ENCODE measurements at places on chromosomes 11 and 22.

DNA sequence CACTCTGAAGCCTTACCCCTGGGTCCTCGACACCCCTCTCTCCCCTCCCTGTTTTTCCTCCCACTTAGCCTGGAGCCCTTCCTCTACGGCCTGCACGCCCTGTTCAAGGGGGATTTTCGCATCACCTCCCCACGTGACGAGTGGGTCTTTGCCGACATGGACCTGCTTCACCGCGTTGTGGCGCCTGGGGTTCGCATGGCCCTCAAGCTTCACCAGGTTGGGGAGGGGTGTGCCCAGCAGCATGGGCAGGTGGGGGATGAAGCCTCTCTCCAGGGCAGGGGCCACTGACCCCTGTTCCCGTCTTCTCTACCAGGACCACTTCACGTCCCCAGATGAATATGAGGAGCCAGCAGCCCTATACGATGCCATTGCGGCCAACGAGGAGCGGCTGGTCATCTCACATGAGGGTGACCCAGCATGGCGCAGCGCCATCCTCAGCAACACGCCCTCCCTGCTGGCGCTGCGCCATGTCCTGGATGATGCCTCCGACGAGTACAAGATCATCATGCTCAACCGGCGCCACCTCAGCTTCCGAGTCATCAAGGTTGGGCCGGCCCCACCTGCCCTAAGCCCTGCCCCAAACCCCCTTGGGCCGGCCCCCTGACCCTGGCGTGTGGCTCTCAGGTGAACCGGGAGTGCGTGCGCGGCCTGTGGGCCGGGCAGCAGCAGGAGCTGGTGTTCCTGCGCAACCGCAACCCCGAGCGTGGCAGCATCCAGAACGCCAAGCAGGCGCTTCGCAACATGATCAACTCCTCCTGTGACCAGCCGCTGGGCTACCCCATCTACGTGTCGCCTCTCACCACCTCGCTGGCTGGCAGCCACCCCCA is 2.8 kb upstream of the SIPA1 start:
- no peak for DNase-seq

DNA sequence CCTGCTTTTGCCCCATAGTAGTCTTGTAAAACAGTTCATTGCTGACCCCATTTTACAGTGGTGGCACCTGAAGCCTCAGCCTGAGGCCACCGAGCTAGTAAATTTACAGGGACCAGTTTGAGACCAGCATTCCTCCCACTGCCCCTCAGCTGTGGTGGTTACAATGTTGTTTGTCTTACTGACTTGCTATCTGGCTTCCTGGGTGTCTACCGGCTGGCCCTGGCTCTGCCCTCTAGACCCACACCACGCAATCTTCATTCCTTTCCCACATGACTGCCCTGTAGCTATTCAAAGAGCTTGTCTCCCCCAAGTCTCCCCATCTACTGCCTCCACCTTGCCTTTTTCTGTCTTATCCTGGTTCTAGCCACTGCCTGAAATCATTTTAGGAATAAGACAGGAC is 20.8 kb downstream of the PIK3IP1 start:
- DNase-seq: no peak

GRCh38 chr11:123061403-123062157 is at the start of gene HSPA8:
Gene HSPA8 (minus strand): TSS chr11:123062136. CDS start chr11:123061324, 812 bp downstream.
- peak; percentile 76 for DNase-seq

- DNase-seq: no peak
These were observed 99.0 kb upstream of the LARGE1 start for GRCh38 chr22:34019190-34019845.

GRCh38 chr11:83836883-83837654 is 550.9 kb upstream of the CCDC90B start:
- DNase-seq: peak; percentile 8

DNA sequence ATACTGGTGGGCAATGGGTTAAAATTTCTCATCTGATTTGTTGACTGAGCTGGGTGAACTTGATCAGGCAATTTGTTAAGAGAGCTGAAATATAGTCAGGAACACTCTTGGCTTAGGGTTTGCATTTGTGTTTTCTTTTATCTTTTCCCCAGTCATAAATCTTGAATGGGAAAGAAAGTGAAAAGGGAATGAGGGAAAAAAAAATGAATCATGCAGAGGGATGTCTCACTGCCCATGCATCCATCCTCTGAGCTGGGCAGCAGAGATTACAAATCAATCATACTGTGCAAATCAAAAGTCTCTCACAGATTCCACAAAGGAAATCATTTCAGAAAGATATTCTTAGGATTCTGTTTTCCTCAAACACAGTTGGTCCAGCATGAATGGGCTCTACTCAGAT is 174.2 kb upstream of the MPPED2 start:
- DNase-seq: peak; percentile 75

DNA sequence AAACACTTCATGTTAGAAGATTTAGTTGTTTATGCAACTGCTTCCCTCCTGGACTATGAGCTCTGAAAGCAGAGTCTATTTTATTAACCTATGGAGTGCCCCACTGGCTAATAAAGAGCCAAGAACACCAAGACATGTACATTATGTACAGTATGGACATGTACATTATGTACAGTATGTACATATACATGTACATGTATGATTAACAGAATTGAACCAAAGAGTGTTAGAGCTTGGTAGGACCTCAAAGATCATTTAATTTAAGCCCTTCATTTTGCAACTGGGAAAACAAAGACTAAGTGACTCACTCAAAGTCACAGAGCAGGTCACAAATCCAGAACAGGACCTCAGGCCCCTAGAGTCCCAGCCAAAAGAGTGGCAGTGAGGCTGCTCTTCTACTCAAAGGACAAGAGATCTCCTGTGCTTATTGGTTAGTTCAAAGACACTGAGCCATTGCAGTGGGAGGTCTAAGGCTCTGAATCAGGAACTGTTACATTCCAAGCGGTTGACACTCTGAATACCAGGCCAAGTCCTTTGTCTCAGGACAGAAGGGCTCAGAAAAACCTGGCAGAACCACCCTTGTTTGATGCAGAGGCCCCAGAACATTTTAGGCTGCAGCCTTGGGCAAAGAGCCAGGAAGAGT is 103.8 kb downstream of the FAM168A start:
- peak; percentile 41 for DNase-seq

DNA sequence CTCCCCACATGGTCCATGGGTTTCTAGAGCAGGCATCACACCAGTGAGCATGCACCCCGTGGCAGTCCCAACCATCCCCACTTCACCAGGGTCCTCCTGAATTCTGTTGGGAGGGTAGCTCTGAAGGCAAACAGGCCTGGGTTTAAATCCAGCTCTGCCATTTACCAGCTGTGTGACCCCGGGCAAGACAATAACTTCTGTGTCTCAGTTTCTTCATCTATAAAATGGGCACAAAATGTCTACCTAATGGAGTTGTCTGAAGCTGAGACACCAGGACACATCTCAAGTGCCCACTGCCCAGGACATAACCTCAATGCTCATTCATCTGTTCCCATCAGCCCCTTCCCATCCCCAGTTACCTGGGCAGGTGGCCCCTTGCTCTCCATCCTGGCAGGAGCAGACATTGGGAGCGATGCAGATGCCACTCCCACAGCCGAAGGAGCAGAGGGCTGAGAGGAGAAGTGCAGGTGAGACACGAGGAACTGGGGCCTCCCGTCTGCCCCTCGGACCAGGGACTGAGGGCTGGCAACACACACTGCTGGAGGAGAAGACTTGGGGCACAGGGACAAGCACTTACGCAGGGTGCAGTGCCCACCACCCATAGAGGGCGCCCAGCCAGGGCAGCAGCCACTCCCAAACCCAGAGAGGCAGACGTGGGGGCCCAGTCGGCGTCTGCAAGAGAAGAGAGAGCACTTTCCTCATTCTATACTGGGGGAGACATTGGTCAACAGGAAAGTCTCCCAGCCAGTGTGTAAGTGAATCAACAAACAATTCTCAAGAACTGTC is 4.0 kb downstream of the VWCE start:
- no peak for DNase-seq

DNA sequence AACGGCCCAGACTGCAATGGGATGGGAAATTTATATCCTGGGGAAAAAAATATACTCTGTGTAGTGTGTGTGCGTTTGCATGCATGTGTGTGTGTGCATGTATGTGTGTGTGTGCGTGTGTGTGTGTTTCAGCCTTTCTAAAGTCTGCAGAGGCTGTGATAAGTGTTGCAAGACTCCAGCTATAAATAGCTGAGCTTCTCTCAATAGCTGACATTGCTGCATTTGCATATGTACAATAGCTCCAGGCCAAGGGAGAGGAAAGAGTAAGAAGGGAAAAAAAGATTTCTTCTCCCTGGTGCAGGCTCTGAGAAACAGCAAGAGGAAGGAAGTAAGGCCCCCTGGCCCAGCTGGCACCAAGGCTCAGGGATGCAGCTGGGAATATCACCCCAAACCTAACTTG is 483.0 kb downstream of the MN1 start:
- peak; percentile 1 for DNase-seq

DNA sequence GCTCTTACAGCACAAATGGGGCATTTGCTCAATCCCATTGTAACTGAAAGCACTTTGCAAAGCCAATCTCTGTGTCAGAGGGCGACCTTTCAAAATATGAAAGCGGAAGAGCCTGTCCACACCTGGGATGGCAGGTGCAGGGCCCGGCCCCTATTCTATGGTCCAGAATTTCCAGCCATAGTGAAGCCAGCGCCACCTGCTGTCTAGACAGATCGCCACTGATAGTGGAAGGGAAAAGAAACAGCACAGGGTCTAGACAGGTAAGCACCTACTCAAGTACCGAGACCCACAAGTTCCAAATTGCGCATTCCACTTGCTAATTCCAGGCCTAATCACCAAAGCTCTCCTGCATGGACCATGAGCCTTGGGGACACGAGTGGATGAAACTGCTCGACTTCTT is 141.4 kb downstream of the NTM start:
- no peak for DNase-seq

- peak; percentile 81 for DNase-seq
These were observed 13.1 kb downstream of the B3GNT6 start for GRCh38 chr11:77047007-77047927.

DNA sequence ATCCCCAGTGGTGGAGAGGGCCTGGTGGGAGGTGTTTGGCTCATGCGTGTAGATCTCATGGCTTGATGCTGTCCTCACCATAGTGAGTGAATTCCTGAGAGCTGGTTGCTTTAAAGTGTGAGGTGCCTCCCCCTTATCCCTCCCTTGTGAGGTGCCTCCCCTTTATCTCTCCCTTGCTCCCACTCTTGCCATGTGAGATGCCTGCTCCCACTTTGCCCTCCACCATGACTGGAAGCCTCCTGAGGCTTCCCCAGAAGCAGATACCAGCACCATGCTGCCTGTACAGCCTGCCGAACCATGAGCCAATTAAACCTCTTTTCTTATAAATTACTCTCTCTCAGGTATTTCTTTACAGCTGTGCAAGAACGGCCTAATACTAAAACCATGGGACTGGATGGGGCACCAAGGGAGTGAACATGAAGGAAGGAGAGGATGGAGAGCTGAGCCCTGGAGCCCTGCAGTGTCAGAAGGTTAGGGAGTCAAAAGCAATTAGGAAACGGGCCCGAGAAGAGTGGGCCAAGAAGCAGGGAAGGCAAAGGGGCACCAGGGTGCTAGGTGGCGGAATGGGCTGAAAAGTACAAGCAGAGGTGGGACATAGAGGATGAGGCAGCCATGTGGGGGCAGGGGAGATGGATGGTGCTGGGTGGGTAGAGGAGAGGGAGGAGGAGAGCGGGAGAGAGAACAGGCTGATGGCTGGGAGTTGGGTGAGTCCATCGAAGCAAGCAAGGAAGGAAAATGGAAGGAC is 9.4 kb downstream of the IFITM10 start:
- no peak for DNase-seq

DNA sequence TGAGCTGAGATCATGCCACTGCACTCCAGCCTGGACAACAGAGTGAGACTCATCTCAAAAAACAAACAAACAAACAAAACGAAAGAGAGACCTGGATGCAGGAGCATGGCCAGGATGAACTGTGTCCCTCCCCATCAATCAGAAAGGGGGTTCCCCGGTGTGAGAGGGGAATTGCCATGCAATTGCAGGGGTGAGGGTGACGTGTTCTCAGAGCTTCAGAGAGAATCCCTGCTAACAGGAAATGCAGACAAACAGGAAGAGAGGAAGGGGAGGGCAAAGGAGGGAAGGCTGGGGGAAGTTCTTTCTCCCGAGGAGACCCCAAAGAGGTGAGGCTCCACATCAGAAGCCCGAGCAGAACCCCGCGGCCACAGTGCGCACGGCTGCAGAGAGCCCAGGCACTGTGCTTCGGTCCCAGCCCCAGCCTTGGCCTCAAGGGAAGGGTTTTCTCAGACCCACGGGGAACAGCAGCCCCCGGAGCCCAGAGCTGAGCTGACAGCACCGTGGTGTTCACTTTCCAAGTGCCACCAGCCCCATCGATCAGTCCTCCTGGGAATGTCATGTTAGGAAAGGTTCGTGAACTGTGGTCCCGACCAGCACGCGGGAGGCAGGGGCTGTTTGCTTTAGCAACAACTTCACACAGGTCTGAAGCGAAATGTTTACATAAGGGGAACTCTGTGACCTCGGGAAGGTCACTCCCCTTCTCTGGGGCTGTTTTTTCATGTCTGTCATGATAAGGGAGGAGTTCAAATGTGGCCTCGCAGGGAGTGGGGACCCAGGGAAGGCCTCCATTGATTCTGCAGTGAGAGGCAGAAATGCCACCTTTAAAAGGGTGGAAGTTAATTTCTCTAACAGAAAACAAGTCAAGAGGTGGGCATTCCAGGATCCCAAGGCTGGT is 108.0 kb upstream of the ANO1 start:
- DNase-seq: no peak

- DNase-seq: no peak
These were observed 28.3 kb upstream of the PARVB start for GRCh38 chr22:43995798-43996169.

GRCh38 chr22:17043521-17043920 is 35.5 kb upstream of the GAB4 start:
- DNase-seq: no peak

GRCh38 chr11:8719211-8719649 is 36.6 kb downstream of the RPL27A start:
- DNase-seq: peak; percentile 59

- no peak for DNase-seq
These were observed 22.2 kb downstream of the OR51V1 start for GRCh38 chr11:5178046-5178837.

DNA sequence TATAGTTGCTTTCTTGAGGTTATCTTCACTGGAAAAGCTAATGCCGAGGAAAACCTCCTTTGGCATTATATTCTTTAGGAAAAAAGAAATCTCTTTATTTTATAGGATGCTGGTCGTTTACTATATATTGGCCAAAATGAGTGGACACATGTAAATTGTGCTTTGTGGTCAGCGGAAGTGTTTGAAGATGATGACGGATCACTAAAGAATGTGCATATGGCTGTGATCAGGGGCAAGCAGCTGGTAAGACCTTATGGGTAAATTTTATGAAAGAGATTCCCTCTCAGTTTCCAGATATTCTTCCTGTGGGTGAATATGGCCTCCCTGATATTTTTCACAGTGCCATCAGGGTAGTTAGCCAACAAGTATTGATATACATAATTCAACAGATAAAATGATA is 29.4 kb upstream of the TTC36 start:
- DNase-seq: peak; percentile 22

DNA sequence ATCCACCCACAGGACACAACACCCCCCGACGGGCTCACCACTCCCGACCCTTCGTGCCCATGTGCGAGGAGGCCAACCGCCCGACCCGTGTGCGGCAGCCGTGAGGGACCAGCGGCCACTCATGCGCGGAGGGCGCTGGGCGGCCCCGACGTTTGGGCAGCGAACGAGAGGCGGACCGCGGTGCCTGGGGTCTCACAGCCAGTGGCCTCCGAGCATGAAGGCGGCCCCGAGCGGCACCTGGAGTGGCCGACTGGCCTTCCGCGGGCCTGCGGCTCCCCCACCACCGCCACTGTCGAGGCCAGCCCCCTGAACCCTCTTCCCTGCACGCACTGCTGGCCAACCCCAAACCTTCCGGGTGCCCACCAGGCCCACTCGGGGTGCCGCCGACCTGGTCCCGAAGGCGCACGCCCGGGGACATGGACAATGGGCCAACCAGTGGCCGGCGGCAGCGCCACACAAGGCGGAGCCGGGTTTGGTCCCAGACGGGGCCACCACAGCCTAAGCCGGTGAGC is 4274.9 kb upstream of the OR11H1 start:
- no peak for DNase-seq

All from NCI-H226 (cell line).